ENCODE measurements at places on chromosomes 6 and 20.

GRCh38 chr20:20752712-20753111 lies 40.3 kb upstream of the RALGAPA2 start:
- no peak for DNase-seq

- peak; percentile 59 for DNase-seq
Observed at GRCh38 chr6:100376103-100376502, 88.6 kb downstream of the SIM1 start.

DNA sequence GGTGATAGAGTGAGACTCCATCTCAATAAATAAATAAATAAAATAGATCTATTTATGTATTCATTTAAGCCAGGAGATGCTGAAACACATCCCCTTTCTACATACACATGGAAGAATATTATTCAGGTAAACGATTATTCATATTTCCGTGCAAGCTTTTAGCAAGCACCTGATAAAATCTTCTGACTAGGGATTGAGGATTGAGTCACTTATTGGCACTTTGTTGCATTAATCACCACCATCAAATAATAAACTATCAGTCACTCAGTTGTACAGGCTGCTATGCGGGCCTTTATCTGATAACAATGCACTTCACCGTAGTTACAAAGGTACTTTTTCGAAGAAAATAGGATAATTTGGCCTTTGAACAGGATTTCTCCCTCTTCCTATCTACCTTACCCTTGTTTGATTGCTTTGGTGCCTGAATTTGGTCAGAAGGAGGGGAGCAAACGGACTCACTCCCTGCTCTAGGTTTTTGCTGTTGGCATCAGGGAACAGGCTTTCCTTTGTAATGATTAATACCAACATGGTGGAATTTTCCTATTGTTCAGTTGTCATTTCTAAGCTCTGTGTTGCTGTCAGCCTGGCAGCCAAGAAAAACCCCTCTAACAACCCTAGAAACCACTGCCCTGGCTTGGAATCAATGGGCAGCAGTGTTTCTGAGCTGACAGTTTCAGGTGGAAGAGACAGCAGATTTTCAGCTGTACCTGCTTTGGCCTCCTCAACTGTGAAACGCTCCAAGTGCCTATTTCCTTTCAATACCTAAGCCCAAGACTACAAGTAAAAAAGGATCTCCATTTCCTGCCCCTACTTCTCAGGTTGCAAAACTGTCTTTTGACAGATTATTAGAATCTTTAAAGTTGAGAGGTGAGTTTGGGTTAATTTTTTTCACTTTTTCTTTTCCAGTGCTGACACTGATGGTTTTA lies 63.0 kb downstream of the MYB start:
- DNase-seq, result no peak

GRCh38 chr6:140897804-140898573 lies 1234.7 kb upstream of the GJE1 start:
- DNase-seq, result no peak

DNA sequence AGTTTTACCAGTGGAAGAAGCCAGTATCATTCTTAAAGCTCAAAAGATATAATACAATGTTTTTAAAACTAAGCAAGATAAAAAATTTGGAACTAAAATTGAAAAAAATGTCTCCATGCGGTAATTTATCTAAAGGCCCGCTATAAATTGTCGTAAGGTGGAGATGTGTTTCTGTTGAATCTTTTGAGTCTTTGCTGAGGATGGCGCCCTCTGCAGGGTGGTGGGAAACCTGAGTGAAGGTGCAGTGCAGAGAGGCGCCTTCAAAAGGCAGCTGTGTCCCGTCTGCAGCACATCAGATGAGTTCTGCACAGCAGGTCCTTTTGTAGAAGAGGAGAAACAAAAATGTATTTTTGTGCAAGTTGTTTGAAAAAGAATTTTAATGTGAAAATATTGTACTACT lies 29.4 kb upstream of the KIF25 start:
- DNase-seq, result peak; percentile 92

DNA sequence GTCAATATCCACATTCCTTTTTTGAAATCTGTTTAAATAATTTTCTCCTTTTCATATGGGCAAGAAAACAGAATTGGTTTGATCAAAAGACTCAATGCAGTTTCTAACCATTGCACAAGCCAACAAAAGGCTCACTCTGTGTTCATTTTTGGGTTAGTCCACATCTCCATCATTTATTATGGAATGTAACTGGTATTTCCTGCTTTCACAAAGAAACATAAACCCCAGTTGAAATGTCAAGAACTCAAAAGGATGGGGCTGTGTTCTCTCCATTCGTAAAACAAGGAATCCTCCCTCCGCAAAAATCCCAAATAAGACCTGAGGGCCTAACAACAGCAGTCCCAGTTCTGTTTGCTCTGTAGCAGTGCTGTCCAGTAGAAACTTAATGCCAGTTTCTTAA lies 420.9 kb downstream of the GJA1 start:
- no peak for DNase-seq

GRCh38 chr6:16849988-16850680 lies 88.9 kb upstream of the ATXN1 start:
- no peak for DNase-seq

DNA sequence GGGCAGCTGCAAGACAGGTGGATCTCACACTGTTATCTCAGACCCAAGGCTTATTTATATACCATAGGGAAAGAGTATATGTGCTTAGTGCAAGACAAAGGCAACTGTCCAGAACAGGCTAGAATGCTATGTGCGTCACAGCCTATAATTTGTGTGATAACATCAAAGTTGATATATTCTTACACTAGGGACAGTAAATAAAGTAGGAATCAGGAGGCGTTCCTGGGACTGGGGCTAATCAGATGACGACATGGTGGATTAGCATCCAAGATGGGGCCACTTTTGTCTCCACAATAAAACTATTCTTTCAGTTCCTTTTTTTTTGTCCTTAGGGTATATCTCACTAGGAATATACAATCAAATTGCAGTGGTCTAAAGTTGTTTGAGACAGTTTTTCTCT lies 54.9 kb upstream of the IER3 start:
- DNase-seq, result no peak

- DNase-seq, result no peak
Observed at GRCh38 chr6:37279366-37280134, 21.6 kb upstream of the TMEM217 start.

GRCh38 chr20:46799781-46800408 lies 90.4 kb downstream of the SLC2A10 start:
- DNase-seq, result no peak
